ENCODE measurements at places on chromosomes 5 and 9.

DNA sequence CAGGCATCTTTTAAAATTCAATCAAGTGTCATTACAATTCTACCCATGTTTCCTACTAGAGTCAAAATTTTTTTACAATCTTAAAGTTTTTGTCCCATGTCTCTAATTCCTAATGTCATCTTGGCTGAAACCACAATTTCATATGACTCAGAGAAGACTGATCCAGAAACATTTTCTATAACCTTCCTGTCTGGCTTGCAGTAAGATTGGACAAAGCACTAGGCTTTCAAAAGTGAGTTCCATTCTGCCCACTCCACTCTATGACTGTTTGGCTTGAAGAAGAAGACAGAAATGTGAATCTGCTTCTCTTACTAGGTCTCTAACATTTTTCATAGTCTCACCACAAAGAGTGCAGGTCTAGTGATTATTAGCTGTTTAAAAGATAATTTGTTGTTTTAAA lies 88.8 kb downstream of the NR3C1 start:
- no peaks in the 10 kb centered on the region for H3K27me3 ChIP-seq
- H3K4me3 ChIP-seq: no peak overlapping the region
- H3K36me3 ChIP-seq: no peaks in the 10 kb centered on the region
- no peak for DNase-seq
- no peak overlapping the region for H3K27ac ChIP-seq

DNA sequence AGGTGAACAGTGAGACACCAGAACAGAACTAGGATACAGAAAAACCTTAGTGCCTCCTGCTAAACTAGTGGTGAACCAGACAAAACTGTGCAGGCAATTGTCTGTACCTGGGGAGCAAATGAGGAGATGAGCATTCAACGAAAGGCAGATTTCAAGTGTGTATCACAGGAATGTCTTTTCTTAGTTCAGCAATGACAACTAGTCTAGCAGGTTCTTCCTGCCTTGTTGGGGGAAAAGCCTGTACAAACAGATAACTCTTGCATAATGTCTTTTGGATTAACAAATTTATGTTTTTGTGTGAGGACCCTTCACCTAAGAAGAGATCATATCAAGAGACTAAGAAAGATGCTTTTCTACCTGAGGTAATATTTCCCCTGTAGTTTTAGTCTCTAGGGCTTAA lies 21.8 kb upstream of the DENND4C start:
- no peak overlapping the region for H3K27ac ChIP-seq
- no peak overlapping the region for H3K4me3 ChIP-seq
- no peaks in the 10 kb centered on the region for H3K27me3 ChIP-seq
- H3K36me3 ChIP-seq: no peaks in the 10 kb centered on the region
- DNase-seq: no peak

- H3K27me3 ChIP-seq: no peaks in the 10 kb centered on the region
- H3K4me3 ChIP-seq: no peak overlapping the region
- H3K36me3 ChIP-seq: no peaks in the 10 kb centered on the region
- no peaks in the 10 kb centered on the region for H3K4me1 ChIP-seq
- DNase-seq: no peak
These were observed 23.9 kb downstream of the ISOC1 start for GRCh38 chr5:129118405-129118804.

DNA sequence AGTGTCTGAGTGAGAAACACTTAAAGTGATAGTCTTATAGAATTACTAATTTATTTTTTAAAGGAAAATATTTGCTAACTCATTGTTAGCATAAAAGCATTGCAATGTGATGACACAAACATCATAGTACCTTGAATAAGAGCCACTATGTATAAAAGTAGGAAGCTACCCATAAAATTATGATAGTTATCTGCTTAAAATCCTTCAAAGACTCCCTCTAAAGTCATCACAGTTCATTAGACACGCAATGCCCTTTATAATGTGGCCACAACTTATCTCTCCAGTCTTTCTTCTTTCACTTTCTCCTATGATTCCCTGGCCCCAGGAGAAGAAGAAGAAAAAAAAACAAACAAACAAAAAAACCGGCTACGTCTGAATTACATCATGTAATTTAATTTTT lies 1144.0 kb upstream of the NUDT12 start:
- H3K27ac ChIP-seq: no peak overlapping the region
- DNase-seq: no peak
- no peaks in the 10 kb centered on the region for H3K4me1 ChIP-seq
- no peaks in the 10 kb centered on the region for H3K36me3 ChIP-seq
- H3K4me3 ChIP-seq: no peak overlapping the region

DNA sequence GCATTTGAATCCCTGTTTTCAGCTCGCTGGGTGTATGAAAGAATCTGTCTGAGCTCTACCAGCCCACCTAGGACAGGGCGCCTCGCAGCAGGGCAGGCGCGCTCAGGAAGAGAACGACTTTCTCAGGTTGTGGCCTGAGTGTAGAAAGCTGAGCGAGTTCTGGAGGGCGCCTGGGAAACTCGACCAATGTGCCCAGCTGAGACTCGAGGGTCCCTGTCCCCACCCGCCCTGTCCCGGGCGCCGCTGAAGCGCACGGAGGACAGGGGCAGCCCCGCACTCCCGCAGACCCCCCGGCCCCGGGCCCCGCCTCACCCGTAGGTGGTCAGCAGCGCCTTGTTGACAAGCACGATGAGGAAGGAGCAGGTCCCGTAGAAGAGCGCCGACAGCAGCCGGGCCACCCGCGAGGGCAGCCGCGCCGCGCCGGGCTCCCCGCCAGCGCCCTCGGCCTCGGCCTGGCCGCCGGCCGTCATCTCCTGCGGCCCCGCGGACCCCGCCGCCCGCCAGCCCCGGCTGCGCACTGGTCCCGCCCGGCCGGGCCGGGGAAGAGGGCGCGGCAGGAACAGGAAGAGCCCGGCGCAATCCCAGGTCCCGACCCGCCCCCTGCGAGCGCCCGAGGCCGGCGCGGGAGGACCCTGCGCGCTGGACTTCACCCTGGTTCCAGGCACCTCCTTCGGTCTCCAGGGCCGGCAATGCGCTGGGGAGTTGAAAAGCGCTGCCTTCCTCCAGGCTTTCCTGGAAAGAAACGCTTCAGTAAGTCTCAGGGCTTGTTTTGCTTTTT lies at the start of gene SLC35D2:
TSS of gene SLC35D2 (minus strand) at position 547 of the 778 bp plus-strand sequence. CDS start at position 470, 77 bp downstream.
- H3K36me3 ChIP-seq: peaks cover 6% of the 10 kb centered on the region
- DNase-seq: peak; percentile 42
- H3K4me3 ChIP-seq: peak within 1 kb of the TSS; percentile 84
- H3K27me3 ChIP-seq: no peaks in the 10 kb centered on the region
- no peak within 1 kb of the TSS for H3K27ac ChIP-seq

- no peaks in the 10 kb centered on the region for H3K27me3 ChIP-seq
- DNase-seq: no peak
- H3K4me1 ChIP-seq: no peaks in the 10 kb centered on the region
These were observed 272.2 kb downstream of the PRELID2 start for GRCh38 chr5:145562931-145563330.

- DNase-seq: no peak
- H3K4me3 ChIP-seq: no peak overlapping the region
- H3K27me3 ChIP-seq: no peaks in the 10 kb centered on the region
These were observed 799.9 kb upstream of the TYRP1 start for GRCh38 chr9:11893331-11893730.

DNA sequence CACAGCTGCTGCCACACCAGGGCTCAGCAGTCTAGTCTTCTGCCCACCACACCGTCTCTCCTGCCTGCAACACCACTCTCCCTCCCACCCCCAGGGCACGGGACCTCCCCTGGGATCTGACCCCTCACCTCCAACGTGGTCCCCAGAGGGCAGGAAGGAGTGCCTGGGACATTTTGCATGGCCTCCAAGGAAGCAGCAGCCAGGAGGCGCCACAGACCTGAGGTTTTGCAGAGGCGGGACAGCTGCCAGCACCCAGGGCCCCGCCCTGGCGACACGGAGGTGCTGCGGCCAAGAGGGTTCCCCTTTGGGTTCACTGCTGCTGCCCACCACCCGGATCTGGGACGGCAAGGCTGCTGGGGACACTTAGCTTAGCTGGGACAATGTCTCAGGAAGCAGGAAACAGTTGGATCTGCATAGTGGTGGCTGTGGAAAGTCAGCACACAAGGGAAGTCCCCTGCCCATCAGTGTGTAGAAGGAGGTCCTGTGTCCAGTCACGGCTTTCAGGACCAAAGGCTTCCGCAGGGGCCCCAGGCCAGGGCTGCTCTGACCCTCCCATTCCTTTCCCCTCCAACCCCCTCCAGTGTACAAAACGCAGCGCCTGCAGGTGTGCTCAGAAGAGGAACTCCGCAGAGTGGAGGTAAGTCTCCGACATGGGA lies 13.8 kb downstream of the PROP1 start:
- H3K4me1 ChIP-seq: no peaks in the 10 kb centered on the region
- no peak for DNase-seq
- no peaks in the 10 kb centered on the region for H3K27me3 ChIP-seq

Data from neural crest cell (in vitro differentiated cells).